ENCODE measurements at places on chromosomes 12 and 14.

GRCh38 chr12:120961604-120962531 lies 16.5 kb upstream of the HNF1A start:
- DNase-seq: no peak

DNA sequence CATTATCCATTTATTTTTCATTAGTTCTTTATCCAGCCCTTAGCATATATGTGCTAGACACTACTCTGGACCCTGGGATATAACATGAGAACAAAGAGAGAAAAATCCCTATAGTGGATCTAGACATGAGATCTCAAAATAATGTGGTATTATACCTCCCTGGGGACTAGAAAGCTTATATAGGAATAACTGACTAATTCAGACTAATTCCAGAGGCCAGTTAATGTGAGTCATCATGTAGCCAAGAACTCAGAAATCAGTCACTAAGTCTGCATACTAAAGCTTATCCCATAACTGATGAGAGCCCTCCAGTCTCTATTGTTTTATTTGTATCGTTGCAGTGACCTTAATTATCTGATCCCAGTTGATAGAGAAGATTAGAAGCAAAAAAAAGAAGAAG lies 267.1 kb upstream of the RGS6 start:
- DNase-seq: no peak

GRCh38 chr12:48377646-48378045 lies 26.9 kb upstream of the ZNF641 start:
- no peak for DNase-seq

GRCh38 chr12:105773471-105773870 lies 365.3 kb downstream of the NUAK1 start:
- no peak for DNase-seq

- DNase-seq: no peak
Observed at GRCh38 chr12:47082796-47083621, 3.2 kb upstream of the AMIGO2 start.

DNA sequence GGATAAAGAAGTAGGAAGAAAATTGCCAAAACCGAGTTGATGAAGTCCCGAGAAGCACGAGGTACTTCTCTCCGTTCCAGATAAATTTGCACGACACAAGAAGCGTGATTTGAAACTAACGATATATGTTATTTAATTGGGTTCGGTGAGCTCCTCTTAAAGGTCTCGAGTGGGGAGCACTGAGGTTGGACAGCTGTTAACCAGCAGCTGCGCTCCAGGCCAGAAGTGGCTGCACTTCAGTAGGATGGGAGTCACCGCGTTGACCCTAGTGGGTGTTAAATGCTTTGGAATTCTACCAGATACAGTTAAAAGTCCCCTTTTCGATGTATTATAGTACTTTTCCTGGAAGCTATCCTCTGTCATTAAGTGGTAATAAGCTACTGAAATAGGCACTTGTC lies 953 bp upstream of the DCAF5 start:
- no peak for DNase-seq

- no peak for DNase-seq
Observed at GRCh38 chr14:104219731-104220214, 81.4 kb downstream of the KIF26A start.

DNA sequence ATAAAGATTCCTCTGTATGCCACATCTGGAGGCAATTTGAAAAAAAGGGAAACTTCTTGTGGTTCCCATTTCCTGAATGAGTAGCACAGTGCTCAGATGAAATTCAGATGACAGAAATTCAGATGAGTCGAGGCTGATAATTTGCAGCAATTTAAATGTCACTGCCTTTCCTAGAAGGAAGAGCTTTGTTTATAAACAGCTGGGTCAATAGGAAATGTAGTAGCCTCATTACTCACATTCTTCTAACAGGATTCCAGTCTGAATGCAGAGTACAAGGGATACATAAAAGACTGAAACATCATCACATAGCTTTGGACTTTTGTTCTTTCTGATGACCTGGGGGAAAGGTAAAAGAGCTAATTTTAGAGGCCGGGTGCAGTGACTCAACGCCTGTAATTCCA lies 11.3 kb upstream of the DACT1 start:
- DNase-seq: no peak

- DNase-seq: no peak
Observed at GRCh38 chr14:77375973-77376770, 722 bp downstream of the TMED8 start.

DNA sequence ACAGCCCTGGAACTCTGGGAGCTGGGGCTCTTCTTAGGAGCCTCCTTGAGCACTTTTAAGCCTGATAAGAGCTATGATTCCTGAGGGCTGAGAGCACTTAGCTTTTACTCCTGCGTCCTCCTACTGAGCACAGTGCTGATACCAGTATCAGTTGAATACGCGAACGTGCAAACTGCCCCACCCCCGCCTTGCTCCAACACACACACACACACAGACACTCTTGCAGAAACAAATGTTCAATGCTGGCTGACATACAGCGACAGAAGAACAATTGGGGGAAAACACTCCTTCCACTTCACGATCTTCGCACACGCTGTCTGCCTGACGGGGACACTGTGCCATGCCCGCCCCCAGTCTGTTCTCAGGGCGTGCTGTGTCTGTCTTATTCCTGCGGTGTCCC lies 57.2 kb upstream of the DLK1 start:
- DNase-seq: no peak

- DNase-seq: peak; percentile 45
Observed at GRCh38 chr14:79278798-79279644, 932.3 kb downstream of the DIO2 start.

- DNase-seq: no peak
Observed at GRCh38 chr12:94149119-94149780, 873 bp downstream of the PLXNC1 start.

DNA sequence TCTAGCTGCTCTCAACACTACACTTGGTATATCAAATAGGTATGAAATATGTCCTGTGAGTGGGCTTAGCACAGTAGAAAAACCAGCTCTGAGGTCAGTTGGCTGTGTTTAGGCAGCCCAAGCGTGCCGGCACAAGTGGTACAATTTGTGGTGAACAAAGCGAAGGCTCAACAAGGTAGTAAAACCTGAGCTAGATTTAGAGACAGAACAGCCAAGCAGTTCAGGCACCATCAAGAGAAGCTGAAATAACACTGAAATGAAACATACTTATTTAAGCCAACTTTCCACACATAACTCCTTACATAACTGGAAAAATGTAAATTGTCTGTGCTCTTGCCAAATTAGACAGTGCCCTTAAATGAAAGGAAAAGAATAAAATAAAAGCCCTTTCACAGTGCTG lies 596.8 kb upstream of the FBXO33 start:
- no peak for DNase-seq

- no peak for DNase-seq
Observed at GRCh38 chr12:43891856-43892574, 56.1 kb downstream of the TMEM117 start.

GRCh38 chr12:84412226-84412625 lies 500.4 kb downstream of the SLC6A15 start:
- no peak for DNase-seq

- no peak for DNase-seq
Observed at GRCh38 chr12:106049105-106049504, 89.6 kb downstream of the NUAK1 start.

DNA sequence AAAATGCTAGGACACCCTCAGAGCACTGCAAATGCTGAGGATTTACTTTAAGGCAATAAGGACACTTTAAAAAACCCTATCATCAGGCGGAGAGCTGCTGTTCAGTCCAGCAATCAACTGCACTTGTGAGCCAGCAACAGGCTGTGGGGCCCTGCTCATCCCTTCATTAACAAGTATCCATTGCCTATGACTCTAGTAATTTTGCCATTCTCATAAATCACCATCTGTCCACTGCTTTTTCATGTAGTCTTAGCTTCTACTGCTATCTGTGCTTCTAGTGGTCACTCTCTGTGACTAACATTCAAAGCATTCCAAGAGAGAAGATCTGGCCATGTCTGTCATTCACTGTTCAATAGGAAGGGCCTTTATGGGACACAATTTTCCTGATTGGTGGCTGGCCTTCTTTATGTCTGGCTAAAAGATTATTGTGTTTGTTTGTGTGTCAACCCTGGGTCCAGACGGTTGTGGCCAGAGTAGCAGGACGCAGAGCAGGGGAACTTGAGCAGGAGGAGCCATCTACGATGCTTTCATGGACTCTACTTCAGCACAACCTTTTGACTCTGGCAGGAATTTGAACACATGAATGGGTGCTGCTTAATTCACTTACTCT lies 3.6 kb upstream of the KRAS start:
- DNase-seq: no peak

DNA sequence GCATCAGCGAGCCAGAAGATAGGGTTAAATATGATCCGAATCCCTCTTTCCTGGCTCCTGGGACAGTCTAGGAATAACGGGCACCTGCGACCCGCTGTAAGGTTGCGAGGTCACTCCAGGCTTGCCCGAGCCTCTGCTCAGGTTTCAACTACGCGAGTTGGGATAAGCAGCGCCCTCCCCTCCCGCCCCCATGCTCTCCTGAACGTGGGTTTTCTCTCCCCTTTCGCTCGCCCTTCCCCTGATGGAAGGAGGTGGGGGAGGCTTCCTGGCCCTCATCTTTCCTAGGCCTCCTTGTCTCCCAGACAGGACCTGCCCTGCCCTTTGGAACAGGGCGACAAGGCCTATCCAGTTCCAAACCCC lies 753 bp upstream of the ATP5MC2 start:
- no peak for DNase-seq

DNA sequence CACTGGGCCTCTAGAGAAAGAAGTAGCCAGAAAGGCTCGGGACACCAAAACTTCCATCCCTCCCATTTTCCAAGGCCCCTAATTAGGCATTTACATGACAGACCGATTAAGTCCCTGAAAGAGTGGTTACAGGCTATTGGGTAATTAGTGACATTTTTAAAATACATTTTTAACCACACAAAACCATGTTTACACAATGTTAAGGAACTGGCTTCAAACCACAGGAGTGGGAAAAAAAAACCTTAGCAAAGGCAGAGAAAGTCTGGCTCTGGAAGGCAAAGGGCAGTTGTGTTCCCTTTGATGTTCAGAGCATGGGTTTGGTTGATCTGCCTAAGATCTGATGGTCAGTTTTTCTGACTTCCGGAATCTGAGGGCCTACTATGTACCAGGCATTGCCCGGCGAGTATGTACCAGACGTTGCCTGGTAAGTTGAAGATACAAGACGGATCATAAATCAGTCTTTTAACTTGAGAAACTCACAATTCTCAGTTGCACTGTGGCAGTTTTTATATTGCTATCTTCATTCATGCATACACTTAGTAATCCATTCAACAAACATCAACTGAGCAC lies 576.5 kb downstream of the MED13L start:
- no peak for DNase-seq

- DNase-seq: no peak
Observed at GRCh38 chr12:81203671-81204204, 125.9 kb downstream of the ACSS3 start.

GRCh38 chr12:79857675-79858074 lies 77.2 kb downstream of the PPP1R12A start:
- DNase-seq: no peak

DNA sequence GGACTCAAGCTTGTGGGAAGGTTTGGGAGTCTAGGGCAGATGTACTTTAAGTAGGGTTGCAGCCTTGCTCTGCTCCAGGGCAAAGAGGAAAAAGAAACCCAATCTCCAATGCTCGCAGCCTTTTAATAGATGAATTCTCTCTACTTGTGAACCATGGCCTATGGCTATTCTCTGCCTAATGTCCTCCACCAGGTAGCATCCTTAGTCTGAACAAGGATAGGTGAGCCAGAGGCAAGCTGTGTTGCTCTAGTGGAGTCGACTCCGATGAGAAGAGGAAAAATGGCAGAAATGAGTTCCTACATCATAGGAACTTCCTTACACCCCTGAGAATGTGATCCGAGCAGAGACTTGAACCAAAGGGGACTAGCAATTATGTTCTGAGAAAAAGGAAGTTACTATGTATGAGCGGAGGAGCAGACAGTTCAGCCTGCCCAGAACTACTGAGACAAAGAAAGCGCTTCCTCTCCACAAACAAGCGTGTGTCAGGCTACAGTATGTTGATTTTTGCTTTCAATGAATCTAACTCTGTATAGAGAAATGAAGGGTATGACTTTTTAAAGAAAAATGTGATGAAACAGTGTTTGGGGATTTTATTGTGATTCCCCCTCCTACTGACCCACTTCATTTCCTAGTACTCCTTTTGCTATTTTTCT lies 153.6 kb upstream of the ARID2 start:
- no peak for DNase-seq

GRCh38 chr14:39762576-39763401 lies 330.6 kb upstream of the FBXO33 start:
- DNase-seq: no peak

GRCh38 chr12:53975064-53975471 lies 314 bp upstream of the HOTAIR start:
- no peak for DNase-seq

- DNase-seq: no peak
Observed at GRCh38 chr14:80959496-80959895, 4.1 kb downstream of the TSHR start.

GRCh38 chr12:52119398-52120254 lies 40.1 kb downstream of the SMIM41 start:
- no peak for DNase-seq

GRCh38 chr12:96069511-96070231 lies 34.3 kb upstream of the LTA4H start:
- no peak for DNase-seq

- DNase-seq: no peak
Observed at GRCh38 chr12:64722835-64723234, 36.4 kb downstream of the GNS start.

GRCh38 chr14:29645117-29645516 lies 282.5 kb downstream of the PRKD1 start:
- DNase-seq: no peak

DNA sequence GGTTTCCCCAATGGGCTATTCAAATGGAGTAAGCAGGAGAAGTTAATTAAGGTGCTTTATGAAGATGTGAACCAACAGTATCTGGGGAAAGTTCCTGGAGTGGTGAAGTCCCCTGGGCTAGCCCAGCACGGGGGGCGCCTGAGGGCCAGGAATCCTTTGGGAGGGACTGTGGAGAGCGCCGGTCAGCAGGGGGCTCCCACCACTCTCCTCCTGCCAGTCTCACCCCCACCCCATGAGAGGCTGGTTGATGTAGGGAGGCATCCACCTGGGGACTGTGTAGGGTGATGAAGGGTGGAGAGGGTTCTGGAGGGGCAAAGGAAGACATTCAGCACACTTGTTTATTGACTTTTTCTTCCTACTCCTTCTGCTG lies 4.4 kb downstream of the CEBPE start:
- DNase-seq: no peak

DNA sequence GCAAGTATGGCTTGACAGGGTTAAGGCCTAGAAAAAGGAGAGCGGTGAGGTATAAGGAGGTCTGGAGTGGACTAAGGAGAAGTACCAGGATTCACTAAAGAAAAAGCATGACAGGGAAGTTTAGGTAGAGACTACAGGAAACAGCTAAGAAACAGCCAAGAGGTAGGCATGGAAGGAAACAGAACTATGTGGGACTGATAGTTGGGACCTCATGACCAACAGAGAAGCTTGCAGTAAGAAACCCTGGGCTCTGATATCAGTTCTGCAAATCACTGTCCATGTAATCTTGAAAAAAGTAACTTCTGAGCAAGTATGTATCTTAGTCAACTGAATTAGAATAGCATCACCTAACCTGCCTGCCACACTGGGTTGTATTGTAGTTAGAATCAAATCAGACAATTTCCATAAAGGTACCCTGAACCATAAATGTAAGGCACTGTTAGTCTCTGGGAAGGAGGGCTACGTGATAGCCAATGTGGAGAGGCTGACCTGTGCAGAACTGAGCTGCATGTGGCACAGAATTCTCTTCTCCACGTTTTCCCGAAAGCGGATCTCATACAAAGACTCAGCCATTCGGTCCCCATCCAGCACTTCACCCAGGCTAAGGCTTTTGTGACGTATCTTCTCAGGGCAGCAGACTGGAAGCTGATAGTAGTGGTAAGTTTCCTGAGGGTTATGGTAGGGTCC lies 912 bp downstream of the TM9SF1 start:
- no peak for DNase-seq

GRCh38 chr12:15600223-15600935 lies 188.8 kb downstream of the EPS8 start:
- no peak for DNase-seq
